Camera-type eye (tissue), 1 donor: ENCODE measurements at places on chromosomes 12 and 14. TPM values are rescaled to one million over a fixed set of nuclear protein-coding genes. Genes with fewer than 3 reads are reported as not detected.

PTPRQ gene
- total RNA-seq, result 21.9 TPM

CARMIL3 gene
- total RNA-seq, result 7.8 TPM

TPH2 gene
- not detected for total RNA-seq

TSPAN9 gene
- 196 TPM for total RNA-seq

GPRC5D gene
- not detected for total RNA-seq

ALDH1L2 gene
- total RNA-seq, result 23.9 TPM

PYGL gene
- total RNA-seq, result 55.0 TPM

FAM90A1 gene
- total RNA-seq, result 0.16 TPM

KRT74 gene
- total RNA-seq, result not detected

RPS6KA5 gene
- total RNA-seq, result 26.5 TPM

TAS2R8 gene
- not detected for total RNA-seq

ABCD2 gene
- total RNA-seq, result 5.6 TPM

PMEL gene
- total RNA-seq, result 363 TPM

SHMT2 gene
- 88.8 TPM for total RNA-seq

RACGAP1 gene
- 49.2 TPM for total RNA-seq

CELA1 gene
- total RNA-seq, result not detected

NTS gene
- total RNA-seq, result 1.8 TPM

IAPP gene
- not detected for total RNA-seq

CCDC60 gene
- 32.3 TPM for total RNA-seq

ALDH2 gene
- 31.5 TPM for total RNA-seq
